CD4-positive, alpha-beta T cell treated with Interleukin-4 for 4 hours (primary cell): ENCODE measurements at places on chromosomes 4 and X.

- DNase-seq = no peak
These were observed 22.7 kb upstream of the PLCXD1 start for GRCh38 chrX:258291-259040.

- DNase-seq = no peak
These were observed 115.5 kb upstream of the ACSL4 start for GRCh38 chrX:109848461-109849050.

GRCh38 chrX:148049441-148049840 is 68.3 kb downstream of the FMR1NB start:
- DNase-seq = peak; percentile 25

DNA sequence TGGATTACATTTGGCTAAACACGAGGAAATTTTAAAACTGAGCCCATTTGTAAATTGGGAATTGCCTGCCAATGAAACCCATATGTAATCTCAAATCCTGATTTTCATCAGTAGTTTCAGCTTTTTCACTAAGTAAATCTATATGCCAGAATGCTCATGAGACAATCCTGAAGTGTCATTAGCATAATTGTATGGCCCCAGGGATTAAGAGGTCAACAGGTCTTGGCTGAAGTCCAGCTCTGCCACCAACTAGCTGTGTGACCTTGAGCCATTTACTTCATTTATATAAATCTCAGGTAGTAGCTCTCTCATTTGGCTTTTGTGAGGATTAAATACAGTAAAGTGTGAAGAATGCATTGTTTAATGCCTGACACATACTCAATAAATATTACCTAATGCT is 320.5 kb upstream of the EMCN start:
- DNase-seq = no peak

DNA sequence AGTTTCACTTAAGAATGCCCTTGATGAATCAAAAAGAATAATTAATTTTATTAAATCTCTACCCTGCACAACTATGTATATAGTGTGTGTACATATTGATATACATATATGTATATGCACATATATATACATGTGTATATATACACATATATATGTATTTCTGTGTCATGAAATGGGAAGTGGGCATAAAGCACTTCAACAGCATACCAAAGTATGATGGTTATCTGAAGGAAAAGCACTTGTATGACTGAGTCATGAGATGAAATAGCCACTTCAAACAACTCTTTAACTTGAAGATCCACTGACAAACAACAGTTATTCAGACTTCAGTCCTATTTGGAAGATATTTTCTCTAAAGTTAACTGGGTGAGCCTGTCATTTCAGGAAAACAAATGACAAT is 16.3 kb downstream of the RNF128 start:
- no peak for DNase-seq

GRCh38 chr4:53963781-53964180 is 100.6 kb downstream of the CHIC2 start:
- no peak for DNase-seq

DNA sequence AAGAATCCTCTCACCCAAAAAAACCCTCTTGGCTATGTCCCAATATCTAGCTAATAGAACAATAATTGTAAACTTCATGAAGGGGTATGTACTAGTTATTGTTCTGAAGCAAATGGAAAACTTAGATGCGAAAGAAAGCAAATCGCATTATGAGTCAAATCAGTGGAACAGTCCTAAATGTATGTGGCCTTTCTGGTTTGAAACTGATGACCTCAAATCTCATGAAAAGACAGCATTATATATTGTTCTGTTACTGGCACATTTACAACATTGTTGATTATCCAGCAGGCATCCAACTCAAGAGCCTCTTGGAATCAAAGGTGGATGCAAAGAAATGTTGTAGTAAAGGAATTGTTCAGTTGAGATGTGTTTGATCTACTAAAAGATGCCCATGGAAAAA is 34.7 kb downstream of the CSN3 start:
- no peak for DNase-seq

DNA sequence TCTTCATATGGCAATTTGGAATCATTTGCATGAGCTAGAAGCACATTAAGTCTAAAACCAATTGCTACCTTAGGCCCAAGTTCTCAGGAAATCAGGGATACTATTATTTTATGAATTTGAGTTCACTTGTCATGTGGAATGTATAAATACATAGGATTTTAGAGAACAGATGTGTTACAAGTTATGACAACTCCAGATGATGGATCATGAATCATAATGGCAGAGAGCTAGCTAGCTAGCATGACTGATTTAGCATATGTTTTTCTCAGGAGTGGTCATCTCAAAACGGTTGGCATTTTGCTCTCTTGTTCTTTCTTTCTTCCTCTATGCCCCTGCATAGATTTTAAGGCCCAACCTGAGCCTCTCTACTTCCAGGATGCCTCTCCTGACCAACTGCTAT is 14.2 kb upstream of the TFDP3 start:
- no peak for DNase-seq

DNA sequence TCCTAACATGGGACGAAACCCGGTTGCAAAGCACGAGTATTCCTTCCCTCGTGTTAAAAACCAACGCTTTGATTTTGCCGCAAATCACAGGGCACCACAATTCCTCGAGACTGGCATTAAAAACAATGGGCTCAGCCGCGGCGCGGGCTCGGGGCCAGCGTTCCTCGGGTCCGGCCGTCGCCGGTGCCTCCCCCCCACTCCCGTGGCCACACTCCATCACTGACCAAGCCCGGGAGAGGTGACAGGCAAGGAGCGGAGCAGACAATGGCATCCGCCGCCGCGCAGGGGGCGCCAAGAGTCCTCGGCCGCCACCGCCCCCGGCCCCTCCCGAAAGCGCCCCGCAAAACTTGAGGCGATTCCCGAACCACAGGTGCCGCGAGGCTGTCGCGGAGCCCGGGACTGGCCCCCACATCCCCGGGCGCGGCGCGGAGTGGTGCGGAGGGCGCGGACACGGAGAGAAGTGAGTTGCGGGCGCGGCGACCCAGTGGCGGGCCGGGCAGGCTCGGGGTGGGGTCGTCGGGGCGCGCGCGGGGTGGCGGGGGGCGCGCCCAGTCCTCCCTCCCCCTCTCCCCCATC is 445 bp downstream of the AP1S2 start:
- DNase-seq = peak; percentile 19

DNA sequence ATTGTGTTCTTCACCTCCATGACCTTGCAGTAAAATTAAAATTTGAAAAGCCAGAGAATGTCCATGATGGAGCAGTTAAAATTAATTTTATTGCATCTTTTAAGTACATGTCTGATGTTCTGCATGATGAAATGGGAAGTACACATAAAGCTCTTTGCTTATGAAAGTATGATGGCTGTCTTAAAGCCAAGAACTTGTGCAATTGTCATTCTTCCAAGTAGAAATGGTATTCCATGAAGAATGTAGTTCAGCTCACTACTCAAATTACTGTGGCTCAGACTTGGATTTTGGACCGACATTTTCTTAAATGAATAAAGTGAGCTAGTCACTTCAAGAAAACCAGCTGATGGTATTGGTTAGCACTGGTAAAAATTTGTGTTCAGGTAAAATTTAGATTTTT is 161.7 kb upstream of the CXCL13 start:
- DNase-seq = no peak

DNA sequence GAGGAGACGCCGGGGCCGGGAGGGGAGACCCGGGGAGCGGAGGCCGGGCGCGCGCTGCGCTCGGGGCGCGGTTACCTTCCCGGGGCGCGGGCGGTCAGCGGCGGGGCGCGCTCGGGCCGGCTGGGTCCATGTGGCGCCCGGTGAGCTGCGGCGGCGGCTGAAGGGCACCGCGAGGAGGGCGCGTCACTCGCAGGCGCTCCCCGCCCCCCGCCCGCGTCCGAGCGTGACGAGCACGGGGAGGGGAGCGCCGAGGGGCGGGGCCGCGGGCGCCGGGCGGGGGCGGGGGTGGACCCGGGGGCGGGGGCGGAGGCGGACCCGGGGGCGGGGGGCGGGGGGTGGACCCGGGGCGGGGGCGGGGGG is at the start of gene CPLX1:
CPLX1 (minus strand) TSS at position 159 of the 360 bp plus-strand sequence. CDS start 1,607 bp downstream, outside the sequence.
- no peak for DNase-seq

DNA sequence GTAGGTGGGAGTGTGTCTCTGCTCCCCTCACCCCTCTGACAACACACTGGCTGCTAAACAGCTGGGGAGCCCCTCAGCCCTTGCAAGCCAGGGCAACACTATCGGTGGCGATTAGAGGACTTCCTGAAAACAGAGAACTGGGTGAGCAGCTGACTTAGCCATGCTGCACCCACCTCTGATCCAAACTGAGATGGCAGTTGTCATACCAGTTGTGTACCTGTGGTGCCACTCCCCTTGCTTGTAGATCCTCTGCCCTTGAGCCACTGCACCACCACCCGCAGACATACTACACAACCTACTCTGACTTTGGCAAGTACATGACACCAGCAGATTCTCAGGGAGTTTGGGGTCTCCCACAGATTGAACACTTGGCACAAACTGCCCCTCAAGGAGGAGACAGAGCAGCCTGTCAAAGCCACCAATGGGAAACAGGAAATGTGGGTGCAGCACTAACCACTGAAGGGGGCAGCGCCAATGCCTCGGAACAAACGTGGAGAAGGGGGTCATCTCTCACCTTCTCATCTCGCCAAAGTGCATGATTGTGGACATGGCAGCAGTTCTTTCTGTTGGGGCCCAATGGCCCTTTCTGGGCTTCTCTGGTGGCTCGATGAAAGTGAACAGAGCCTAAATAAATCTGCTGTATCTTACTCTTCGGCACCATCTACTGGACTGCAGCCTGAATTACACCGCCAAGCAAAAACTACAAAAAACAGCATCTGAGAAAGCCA is 119.8 kb downstream of the NEK1 start:
- peak; percentile 52 for DNase-seq

- DNase-seq = no peak
These were observed 502.9 kb upstream of the SLIT2 start for GRCh38 chr4:19748519-19749479.

DNA sequence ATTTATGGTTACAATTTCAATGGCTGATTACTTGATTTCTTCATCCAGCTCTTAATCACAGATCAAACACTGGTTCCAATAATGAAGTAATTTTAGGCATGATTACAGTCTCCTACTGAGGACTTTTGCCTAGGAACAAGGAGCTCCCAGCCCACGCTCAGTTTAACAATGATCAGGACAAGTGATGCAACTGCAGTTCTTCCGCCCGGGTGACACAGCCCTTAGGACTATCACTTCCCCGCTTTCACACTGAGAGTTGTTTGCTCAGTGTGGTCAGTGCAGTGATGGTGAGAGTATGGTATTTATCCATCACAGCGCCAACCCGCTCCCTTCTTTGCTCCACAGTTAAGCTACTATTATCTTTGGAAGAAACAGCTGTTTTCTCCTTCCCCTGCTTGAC is 203.2 kb upstream of the MBNL3 start:
- no peak for DNase-seq

- no peak for DNase-seq
These were observed 203.3 kb upstream of the ZIC3 start for GRCh38 chrX:137362583-137362982.

DNA sequence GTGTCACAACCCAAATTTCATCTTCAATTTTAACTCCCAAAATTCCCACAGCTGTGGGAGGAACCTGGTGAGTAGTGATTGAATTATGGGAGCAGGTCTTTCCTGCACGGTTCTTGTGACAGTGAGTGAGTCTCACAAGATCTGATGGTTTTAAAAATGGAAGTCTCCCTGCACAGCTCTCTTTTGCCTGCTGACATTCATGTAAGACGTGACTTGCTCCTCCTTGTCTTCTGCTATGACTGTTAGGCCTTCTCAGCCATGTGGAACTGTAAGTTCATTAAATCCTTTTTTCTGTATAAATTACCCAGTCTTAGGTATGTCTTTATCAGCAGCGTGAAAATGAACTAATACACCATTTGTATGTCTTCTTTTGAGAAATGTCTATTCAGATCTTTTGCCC is 13.0 kb upstream of the BLTP1 start:
- no peak for DNase-seq

DNA sequence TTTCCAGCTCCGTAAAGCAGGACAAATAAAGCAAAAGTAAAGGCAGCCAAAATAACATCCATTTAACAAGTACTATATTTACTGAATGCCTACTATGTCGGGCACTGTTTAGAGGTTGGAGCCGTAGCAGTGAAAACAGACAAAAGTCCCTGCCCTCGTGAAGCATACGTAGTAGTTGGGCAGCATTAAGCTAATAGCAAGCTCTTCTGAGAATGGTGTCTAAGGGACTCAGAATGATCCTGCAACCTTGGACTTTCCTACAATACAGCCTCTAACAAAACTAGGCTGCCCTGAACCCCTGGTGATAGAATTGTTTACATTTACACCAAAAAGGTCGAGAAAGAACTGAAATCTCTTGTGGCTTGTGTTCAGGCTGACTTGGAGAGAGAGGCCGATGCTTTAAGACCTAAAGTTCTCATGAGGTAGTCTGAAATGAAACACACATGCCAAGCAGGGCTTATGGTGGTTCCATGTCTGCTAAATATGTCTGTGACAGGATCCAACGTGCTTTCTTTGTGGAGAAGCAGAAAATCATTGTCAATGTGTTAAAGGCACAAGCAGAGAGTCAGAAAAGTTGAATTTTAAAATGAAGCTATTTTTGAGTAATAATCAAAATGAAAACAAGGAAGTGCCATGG is 898 bp upstream of the PDGFC start:
- no peak for DNase-seq

GRCh38 chr4:169295822-169296221 is 25.1 kb upstream of the SH3RF1 start:
- no peak for DNase-seq

- no peak for DNase-seq
These were observed 70.4 kb downstream of the LDB2 start for GRCh38 chr4:16827794-16828724.

GRCh38 chr4:65302145-65302544 is 368.1 kb downstream of the EPHA5 start:
- DNase-seq = no peak

DNA sequence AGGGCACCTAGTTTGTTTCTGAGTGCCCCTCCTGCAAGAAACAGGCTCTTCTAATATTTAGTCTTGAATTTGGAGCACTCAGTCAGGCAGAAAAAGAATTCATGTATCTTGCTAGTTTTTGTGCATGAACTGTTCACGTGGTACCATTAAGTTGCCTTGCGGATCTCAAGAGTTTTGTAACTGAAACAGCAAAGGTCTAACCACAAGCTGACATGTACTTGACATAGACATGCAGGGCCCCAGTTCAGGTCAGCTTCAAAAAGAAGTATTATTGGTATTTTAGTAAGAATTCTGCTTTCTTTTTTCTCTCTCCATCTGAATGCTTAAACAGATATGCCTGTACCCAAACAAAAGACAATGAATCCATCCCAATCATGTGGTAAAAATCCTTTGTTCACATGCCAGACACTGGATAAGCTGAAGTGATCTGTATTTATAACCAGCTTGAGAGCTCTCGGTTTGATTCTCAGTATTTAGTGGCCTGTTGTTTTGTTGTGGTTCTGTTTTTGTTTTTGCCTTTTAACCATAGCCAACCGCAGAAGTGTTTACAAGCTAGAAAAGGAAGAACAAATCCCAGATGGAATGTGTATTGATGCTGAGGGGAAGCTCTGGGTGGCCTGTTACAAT is 13.0 kb downstream of the RGN start:
- DNase-seq = no peak

DNA sequence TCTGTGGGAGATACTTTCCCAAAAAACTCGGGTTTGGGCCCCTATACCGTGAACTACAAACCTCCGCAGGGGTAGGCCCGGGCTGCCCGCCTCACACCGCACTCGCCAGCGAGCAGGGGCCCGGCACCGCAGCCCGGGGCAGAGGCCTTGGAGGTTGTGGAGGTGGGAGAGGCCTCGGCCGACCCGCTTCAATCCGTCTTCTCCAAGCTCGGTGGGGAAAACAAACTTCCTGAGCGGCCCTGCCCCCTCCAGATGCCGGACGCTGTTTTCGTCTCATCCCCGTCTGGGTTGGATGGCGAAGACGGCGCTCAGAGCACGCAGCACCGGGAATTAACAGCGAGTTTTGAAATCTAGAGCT is 442 bp upstream of the MCUB start:
- no peak for DNase-seq

GRCh38 chr4:109588176-109588575 is 28.1 kb downstream of the MCUB start:
- peak; percentile 60 for DNase-seq
